NCI-H1930 (cell line): ENCODE measurements at places on chromosomes 1 and 21.

- DNase-seq: no peak
These were observed 20.1 kb downstream of the KIAA0040 start for GRCh38 chr1:175172503-175172902.

DNA sequence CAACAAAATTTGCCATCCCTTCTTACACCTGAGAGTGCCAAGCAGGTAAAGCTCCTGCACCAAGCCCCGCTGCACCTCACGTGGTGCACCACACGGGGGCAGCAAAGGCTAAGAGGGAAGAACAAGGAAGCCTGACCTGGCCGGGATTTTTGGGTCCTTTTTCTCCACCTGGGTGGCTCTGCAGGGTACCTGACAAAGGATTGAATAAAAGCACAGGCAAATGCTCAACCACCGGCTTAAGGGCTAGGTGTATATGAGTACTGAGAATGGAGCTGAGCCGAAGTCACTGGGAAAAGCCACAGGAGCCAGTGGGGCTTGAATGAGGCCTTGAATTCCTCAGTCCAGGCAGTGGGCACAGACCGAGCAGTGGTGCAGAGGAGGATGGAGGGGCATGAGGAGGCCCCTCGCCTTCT, 36.4 kb downstream of the ZNF697 start:
- DNase-seq: peak; percentile 47

DNA sequence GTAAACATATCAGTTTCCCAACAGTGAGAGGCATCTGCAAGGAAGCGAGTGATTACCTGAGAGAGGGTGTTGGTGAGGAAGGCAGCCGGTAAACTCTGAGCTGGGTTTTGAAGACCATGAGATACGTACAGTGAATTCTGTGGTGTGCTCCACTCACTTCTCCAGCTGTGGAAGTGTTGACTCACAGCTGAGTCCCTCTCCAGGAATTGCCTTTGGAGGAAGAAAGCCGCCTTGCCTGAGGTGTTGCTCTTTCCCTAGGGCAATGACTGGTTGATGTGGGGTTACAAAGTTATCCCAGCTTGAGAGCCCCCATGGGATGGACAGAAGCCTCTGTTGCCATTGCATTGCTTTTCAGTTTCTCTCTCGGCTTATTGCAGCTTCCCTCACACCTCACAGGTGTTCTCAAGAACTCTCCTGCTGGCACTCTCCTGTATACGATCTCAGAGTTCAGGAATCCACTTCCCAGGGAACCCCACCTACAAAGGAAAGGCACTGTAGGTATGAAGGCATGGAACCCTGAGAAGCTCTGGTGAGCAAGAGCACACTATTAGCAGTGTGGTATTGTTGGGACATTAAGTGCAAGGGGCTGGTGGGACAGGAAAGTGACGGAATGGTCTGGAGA, 10.8 kb downstream of the NHLH1 start:
- no peak for DNase-seq

GRCh38 chr1:24868016-24868875, 61.8 kb downstream of the RUNX3 start:
- no peak for DNase-seq

DNA sequence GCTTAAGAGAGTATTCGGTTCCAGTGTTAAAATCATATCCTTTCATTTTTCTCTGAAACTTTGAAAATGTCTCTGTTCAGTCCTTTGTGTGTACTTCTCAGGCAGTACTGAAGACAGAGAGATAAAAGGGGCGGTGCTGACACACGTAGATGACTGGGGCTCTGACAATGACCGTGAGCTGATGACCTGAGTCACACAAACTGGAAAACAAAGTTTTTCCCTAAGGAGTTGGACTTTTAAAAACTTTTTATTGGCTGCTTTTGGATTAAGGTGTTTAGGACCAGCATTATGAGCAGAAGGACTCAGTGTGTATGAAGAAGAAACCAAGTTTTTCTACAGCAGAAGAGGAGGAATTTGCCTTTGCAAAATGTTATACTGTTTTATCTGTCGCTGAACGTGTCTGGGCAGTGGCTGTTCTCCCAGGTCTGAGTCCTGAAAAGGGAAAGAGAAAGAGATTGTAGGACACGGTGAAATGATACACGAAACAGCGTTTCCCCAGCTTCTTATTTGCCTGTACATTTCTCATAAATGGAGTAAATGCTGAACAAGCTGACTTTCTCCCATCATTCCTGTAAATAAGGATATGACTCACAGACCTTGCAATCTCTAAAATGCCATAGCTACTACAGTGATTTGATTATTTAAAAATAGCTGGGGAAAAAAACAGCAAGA, 51.5 kb downstream of the MAP3K7CL start:
- no peak for DNase-seq

DNA sequence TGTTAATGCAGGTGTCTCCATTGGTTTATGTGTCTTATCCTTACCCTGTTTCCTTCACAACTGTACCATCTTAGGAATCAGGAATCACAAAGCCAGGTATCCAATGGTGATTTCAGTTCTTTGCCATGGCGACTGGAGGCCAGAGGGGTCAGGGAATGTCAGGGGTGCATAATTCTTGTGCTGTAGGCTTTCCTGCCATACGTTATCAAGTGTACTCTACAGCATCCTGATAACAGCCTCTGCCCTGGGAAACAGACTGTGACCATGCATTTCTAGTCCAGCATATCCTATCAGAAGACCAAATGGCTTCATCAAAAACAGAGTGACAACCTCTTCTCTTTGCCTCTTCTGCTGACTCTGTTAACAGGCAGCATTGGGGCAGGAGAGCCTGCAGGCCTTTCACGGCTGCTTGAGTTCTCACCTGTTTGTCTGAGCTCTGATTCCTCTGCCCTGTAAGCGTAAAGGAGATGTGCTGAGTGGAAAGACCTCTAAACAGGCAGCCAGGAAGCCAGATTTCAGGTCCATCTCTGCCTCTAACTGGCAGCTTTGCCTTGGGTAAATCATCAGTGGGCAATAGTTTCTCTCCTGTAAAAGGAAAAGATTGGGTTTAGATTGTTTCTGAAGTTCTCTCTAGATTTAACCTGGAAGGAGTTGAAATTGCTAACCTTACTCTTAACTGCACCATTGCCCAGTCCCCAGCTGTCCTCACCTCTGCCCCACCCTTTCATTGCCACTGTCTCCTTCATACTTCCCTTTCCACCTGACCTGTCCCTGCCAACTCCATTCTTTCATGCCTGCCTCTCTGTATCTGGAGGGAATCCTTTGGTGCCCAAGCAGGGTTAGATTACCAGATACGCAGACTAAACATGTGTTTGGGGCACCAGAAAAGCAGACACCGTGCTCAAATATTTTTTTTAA, 80.2 kb downstream of the LRRC8D start:
- DNase-seq: no peak

- DNase-seq: no peak
These were observed 40.5 kb downstream of the TRIT1 start for GRCh38 chr1:39842836-39843235.

DNA sequence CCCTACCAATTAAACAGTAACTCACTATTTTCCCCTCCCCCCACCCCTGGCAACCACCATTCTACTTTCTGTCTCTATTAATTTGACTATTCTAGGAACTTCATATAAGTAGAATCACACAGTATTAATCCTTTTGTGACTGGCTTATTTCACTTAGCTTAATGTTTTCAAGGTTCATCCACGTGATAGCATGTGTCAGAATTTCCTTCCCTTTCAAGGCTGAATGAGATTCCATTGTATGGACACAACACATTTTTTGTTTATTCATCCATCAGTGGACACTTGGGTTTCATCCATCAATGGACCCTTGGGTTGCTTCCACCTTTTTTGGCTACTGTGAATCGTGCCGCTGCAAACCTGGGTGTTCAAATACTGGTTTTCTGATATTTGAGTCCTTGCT, 41.7 kb downstream of the EIF2D start:
- DNase-seq: no peak

DNA sequence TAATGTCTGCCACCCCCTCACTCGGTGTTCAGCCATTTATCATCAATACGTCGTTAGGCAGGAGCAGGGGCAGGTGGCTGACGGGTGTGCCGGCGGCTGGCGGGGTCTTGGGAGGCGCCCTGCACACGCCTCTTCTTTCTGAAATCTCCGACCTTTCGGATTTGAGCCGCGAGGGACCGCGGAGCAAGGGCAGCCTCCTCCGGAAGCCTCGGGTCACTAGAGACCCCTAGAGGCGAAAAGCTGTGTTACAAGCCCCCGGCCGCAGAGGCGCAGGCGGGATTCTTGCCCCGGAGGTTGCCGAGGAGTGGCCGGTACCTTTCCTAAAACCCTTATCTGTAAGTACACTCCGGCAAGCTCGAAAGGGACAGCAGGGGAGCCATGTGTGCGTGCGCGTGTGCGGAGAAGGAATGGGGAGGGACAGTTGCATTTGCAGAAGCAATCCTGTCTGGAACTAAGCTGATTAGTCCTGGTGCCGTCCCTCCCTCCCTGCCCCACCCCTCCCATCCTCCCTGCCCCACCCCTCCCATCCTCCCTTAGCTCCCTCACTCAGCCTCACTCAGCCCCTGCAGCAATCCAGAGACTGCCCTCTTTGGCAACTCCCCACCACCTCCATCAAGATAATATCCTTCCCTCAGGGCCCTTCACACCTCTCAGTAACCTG, 11.0 kb downstream of the BRINP2 start:
- peak; percentile 48 for DNase-seq

- no peak for DNase-seq
These were observed 38.3 kb downstream of the NRDC start for GRCh38 chr1:51840182-51840581.

- DNase-seq: no peak
These were observed 152.7 kb upstream of the CAMK1G start for GRCh38 chr1:209430821-209431259.

- no peak for DNase-seq
These were observed 122.5 kb downstream of the ATG4C start for GRCh38 chr1:62906428-62906886.

DNA sequence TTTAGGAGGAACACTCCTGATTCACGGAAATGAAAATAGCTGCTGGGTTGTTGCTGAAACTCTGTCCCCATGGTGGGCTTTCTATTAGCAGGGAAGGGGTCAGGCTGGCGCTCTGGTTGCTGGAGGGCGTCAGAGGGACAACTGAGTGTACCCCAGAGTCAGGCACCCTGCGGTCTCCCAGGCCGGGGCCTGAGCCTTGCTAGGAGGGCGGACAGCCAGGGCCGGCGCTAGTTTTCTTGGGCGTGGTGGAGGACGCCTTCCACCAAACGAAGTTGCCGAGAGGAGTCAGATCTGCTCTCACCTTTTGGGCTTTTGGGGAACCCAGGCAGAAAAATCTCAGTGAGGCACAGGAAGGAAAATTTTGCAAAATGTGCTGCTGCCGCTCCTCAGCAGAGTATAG, 54.8 kb downstream of the NGF start:
- no peak for DNase-seq

DNA sequence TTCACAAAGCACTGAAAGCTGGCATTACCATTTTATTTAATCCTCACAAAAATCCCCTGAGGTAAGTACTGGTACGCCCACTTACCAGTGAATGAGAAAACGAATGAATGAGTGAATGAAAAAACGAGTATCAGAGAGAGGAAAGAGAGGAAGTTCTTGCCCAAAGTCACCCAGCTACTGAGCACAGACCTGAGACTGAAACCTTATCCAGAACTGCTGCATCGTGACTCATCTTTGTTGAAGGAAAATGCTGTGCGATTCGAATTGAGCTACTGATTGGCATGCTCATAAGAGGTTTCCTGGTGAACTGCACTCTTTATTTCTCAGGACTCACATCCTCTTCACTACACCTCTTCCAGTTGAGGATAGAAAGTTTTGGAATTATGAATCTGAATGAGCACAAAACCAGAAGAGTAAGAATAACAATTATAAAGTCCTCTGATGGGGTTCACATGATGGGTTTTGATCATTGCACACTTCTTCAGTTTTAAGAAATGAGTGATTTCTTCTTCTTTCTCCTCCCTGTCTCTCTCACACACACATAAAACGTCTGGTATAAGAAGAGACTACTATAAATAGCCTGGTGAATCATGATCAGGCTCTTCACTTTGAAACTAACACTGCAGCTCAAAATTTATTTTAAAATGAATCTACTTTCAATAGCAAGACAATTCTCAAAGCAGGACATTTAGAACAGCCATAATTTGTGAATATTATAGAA, 32.1 kb downstream of the IL12RB2 start:
- DNase-seq: no peak

GRCh38 chr1:157117527-157118057, 18.0 kb upstream of the ETV3L start:
- no peak for DNase-seq

- no peak for DNase-seq
These were observed 199.9 kb downstream of the LYPLAL1 start for GRCh38 chr1:219373616-219373935.

DNA sequence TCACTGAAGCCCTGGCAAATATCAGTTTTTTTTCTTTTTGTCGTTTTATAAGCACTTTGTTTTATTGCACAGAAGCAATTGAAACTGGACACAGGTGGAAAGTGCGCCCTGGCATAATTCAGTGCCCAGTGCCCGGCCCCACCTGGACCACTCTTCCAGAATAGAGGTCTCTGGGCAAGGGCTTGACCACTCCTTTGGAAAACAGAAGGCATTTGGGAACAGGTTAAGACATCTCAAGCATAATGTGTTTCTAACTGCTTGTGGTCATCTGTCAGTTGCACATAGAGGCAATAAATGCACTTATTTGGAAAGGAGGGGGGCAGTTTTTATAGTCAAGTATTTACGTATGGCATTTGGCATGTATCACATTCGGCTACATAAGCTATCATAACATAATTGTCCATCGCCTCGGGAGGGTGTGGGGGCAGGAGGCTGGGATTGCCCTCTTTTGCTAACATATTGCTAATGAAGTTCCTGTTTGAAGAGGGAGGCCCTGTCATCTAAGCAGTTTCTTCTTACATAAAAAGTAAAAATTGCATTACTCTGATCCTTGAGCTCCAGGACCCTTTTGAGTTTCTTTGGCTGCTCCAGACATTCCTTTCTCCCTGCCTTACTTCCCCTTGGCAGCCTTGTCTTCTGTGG, 14.7 kb upstream of the CD2 start:
- no peak for DNase-seq

- DNase-seq: no peak
These were observed 56.6 kb downstream of the PCNX2 start for GRCh38 chr1:233238884-233239431.

DNA sequence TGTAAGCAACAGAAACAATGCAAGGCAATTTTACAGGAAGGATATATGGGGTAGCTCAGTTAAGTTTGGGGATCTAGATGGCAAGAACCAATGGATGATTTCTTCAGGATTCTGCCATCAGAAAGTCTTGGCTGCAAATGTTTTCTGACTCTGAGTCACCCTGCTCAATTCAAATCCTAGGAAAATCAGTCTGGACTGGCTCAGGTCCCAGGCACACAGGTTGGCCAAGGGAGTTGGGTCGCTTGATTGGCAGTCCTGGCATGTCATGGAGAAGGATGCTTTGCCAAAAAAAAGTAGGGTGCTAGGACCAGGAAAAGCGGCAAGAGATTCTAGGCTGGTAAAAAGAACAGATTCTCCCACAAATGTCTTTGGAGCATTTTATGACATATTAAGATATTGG, 28.9 kb upstream of the S1PR1 start:
- no peak for DNase-seq

DNA sequence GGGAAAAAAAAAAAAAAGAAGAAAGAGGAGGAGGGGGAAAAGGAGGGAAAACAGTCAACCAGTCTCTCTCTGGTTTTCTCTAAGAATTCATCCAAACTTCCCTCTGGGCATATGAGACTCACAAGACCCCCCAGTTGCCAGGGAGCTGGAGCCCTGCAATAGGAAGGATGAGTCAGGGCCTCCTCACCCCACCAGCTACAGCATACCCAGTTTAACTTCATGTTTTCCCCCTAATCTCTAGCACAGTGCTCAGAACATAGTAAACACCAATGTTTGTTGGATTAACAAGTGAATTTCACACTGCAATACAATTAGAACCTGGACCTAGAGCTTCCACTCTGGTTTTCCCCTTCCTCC, 7.8 kb downstream of the F11R start:
- no peak for DNase-seq

GRCh38 chr1:204304067-204304466, 55.7 kb downstream of the PLEKHA6 start:
- DNase-seq: no peak
